ENCODE measurements at places on chromosomes 7 and 10.

DNA sequence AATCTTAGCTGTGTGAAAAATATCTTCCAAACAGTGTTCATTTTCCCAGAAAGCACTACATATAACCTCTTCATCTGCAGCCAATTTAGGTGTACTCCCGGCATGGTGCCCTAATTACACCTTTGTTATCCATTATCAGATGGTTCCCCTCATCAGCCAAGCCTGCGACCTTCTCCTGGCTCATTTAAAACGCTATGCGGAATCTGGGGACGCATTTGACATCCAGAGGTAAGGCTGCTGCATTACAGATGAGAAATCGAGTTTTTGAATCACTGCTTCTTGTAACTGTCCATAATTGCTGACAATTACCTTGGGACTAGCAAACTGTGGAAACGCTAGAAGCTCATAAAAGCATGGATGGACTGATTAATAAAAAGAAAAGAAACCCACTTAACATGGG lies 109.5 kb downstream of the PARP12 start:
- DNase-seq, result no peak

DNA sequence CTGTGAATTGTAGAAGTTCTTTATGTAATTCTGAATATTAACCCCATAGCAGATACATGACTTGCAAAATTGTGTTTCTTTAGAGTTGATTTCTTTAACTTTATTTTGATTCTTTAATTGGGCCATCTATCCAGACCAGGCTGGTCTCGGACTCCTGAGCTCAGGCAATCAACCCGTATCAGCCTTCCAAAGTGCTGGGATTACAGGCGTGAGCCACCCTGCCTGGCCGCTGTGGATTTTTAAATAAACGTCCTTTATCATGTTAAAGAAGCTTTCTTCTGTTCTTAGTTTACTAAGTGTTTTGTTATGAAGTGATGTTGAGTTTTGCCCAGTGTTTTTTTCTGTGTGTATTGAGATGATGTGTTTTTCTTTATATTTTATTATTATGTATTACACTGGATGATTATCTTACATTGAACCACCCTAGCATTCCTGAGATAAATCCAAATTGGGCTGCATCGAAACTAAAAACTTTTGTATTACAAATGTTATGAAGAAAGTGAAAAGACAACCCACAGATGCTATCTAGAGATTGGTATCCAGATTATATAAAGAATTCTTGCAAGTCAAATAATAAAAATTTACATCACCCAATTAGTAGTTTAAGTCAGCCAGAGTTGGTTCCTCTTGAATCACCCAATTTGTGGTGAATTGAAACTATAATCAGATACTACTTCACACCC lies 118.1 kb downstream of the TPST1 start:
- DNase-seq, result no peak

- DNase-seq, result no peak
These were observed 26.2 kb downstream of the CUX1 start for GRCh38 chr7:101843293-101844271.

- no peak for DNase-seq
These were observed 338.1 kb upstream of the SEMA3C start for GRCh38 chr7:81256991-81257390.

GRCh38 chr10:114683593-114683992 lies 25.5 kb upstream of the ABLIM1 start:
- no peak for DNase-seq
